ENCODE measurements at places on chromosomes 7 and 10.
A peak's percentile ranks its signal among the peaks of the same experiment; 100 is the strongest.

DNA sequence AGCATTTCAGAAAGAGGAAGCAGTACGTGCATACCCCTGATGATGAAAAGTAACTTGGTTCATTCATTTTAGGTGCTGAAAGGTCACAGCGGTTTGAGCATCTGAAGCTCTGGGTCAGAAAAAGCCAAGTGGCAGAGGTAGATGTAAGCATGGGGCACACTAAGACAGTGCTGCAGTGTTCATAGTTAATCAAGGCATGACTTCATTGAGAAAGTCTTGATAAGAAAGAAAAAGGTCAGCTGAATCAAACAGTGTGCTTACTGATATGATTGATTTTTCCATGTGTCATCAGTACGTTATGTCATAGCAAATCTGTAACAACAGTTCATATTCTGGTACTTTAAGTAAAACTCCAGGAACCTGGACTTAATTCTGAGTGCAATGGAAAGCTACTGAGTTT, 107.7 kb upstream of the PCLO start:
- no peak for DNase-seq

DNA sequence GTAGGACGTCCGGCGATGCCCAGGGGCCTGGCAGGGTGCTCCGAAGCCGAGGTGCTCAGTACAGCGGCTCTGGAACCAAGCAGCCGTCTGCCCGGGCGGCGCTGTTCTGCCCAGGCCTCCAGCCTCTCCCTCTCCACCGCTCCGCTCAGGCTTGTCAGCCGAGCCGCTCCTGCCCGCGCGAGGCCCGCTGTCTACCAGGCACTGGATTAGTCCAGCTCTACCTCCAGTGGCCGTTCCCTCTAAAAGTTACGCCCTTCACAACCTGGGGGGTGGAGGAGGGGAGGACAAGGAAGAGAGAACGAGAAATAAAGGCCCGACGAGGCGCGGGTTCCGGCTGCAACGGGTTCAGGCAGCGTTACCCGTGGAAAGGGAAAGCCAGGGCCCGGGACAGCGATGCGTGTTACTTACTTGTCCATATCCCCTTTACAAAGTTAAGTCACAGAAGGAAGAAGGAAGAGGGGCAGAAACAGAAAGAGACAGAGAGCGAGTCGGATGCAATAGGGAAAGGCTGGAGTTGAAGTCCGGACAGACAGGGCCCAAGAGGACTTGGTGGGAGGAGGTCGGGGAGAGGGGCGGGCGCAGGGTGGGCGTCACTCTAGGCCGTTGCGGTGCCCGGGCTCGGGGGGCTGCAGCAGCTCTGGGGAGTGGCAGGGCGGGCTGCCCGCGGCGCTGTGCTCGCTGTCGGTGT, 2.8 kb downstream of the SP8 start:
- DNase-seq, result peak; percentile 48

DNA sequence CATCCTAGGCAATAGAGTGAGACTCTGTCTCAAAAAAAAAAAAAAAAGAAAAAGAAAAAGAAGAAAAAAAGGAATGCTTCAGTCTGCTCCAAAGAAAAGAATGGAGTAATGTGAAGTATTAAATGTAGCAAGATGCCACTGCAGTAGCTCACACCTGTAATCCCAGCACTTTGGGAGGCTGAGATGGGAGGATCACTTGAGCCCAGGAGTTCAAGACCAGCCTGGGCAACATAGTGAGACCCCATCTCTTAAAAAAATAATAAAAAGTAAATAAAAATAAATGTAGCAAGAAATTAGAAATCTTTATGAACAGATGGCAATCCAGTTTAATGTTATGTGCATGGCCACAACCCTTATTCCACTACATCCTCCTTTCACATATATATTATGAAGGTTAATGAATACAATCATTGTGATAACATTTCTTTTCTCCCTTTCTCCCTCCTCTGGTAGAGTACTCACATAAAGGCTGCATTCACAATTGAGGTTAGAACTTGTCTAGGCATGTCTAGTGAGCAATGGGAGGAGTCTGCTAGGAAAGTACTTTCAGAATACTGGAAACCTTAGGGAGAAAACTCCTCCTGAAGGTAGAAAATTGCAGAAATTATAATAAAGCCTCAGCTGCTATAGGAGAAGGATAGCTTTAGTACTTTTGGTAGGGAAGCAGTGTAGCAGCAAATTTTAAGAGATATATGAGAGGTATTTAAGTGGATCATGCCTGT, 20.4 kb downstream of the KLLN start:
- peak; percentile 81 for DNase-seq

DNA sequence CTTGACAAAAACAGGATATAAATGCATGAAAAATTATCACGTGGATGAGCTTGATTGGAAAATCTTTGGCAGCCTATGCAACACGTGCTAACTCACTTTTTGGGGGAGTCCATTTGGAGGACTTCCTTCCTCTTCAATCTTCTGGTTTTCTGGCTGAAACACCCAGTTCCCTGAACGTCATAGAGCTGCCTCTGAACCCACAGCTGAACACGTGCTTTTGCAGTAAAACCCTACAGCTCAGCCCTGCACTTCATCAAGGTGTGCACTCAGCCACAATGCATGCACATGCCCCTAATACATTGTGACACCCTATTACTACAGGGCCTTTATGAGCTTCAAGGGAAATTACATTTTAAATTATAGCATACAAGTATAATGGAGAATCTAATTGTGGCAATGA, 808.7 kb upstream of the AUTS2 start:
- no peak for DNase-seq

GRCh38 chr7:89054361-89054760, 258.8 kb upstream of the TEX47 start:
- DNase-seq, result no peak

- DNase-seq, result no peak
Measured at GRCh38 chr7:4169455-4169854, 512.6 kb upstream of the FOXK1 start.

DNA sequence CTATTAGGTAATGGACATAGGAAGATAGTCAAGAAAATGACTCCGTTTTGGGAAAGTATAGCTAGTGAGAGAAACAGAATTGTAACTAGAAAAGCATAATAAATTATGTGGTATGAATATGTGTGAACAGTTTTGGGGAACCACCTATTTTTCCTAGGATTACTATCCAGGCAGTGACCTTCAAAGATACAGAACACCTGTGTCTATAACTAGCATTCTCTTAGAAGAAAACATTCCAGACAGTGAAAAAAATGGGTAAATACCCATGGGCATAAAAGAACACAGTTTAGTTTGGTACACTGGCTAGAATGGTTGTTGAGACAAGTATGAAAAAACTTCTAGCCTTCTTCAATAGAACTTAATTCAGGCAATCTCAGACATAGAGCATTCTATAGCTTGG, 690.8 kb downstream of the MAGI2 start:
- no peak for DNase-seq

GRCh38 chr7:33650828-33651227, 254.5 kb upstream of the BMPER start:
- no peak for DNase-seq

- no peak for DNase-seq
Measured at GRCh38 chr7:142602756-142603155, 146.5 kb upstream of the PRSS1 start.

- DNase-seq, result peak; percentile 11
Measured at GRCh38 chr7:23332910-23333612, 33.9 kb downstream of the MALSU1 start.

GRCh38 chr7:52071744-52072143, 755.1 kb upstream of the COBL start:
- no peak for DNase-seq

GRCh38 chr10:29636178-29636577, 1.4 kb upstream of the SVIL start:
- no peak for DNase-seq

DNA sequence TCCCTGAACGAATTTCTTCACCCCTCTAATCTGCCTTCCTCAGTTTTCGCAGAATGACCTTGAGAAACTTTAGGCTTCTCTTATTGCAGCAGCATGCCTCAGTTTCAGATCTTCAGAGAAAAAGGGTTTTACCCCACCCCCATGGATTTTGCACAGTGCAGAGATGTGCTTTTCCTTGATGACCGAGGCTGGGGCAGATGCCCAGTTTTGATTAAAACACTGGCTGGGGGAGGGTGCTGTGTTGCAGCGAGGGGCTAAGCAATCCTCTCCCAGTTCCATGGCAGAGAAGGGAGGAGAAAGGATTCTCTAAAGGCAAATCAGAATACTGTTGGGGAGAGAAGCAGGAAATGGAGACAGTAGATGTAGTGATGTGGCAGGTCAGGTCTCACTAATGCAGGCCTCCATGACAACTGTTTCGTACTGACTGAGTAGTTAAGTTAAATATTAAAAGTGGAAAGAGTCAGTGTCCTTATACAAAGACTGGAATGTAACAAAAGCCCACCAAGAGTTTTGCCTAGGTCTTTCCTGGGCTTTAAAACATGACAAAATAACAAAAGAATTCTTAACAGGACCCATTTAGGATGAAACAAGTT, 50.8 kb upstream of the PDZD8 start:
- peak; percentile 51 for DNase-seq

DNA sequence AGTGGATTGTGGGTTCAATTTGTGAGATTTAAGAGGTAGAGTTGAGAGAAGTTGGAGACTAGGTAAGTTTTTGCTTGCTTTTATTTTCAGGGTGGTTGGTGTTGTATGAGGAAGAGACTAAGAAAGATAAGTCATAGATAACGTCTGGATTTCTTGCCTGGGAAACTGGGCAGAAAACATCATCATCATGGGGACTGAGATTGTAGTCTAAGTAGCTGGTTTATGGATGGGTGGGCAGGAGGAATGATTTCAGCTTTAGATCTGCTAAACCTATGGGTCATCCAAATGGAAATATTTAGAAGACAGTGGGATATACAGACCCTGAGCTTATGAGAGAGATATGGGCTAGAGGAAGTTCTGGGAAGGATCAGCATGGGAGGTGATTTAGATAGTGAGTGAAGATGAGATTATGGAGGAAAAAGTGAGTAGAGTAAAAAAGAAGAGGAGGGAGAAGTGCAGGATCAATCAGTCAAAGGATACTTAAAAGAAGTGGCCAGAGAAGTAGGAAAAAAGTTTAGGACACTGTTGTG, 169.8 kb downstream of the WNT2 start:
- no peak for DNase-seq

DNA sequence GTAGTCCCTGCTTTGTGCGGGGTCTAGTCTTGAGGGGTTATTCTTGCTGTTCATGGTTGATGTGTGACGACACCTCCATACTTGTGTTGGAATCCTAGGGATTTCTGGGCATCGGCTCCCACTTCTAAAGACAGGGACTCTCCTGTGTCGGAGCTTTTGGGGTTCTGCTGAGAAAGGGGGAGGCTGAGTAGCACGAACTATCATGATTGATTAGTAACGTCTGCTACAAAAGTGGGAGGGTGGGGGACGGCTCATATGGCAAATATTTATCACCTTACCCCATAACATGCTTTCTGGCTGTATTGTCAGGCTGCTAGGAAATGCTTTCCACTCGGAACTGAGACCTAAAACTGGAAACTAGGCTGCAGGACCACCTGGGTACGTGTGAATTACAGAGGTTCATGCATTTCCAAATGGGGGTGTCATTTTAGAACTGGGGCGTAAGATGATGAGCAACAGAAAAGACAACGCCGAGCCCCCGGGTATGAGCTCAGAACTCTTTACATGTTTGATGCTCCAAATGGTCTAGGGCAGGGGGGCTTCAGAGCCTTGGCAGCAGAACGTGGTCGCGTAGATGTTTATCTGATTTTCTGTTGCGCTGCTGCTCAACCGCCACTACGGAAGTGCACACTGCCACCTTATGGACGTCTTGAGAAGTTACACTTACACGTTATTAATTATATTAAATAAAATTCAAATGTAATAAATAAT, 15.1 kb upstream of the NME8 start:
- peak; percentile 81 for DNase-seq

DNA sequence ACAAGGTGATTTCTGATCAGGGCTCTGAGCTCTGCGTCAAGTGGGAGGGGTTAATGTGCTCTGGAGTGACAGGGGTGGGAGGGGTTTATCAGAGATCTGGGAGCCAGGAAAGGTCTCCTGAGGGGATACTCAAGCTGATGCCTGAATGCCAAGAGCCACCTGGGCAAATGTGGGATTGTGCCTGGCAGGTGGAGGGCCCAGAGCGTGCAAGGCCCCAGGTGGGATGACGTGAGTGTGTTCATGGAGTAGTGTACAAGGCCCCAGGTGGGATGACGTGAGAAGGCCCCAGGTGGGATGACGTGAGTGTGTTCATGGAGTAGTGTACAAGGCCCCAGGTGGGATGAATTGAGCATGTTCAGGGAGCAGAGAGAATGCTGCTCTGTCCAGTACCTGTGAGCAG, 610.3 kb downstream of the PTPRN2 start:
- no peak for DNase-seq

DNA sequence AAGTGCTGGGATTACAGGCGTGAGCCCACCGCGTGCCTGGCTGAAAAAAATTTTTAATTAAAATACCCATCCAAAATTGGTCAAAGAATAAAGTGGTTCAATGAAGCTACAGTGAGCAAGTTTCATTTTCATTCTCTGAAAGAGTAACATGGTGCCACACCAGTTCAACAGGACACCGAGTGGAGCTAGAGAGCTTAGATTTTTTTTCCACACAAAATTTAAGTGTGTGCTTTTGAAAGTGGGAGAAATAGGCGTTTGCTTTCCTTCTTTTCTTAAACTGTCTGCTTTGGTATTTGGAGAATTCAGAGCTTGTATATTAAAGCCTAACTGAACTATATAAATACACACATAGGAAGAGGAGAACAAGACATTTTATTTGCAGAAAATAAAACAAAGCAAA, 43.4 kb downstream of the BPGM start:
- no peak for DNase-seq

DNA sequence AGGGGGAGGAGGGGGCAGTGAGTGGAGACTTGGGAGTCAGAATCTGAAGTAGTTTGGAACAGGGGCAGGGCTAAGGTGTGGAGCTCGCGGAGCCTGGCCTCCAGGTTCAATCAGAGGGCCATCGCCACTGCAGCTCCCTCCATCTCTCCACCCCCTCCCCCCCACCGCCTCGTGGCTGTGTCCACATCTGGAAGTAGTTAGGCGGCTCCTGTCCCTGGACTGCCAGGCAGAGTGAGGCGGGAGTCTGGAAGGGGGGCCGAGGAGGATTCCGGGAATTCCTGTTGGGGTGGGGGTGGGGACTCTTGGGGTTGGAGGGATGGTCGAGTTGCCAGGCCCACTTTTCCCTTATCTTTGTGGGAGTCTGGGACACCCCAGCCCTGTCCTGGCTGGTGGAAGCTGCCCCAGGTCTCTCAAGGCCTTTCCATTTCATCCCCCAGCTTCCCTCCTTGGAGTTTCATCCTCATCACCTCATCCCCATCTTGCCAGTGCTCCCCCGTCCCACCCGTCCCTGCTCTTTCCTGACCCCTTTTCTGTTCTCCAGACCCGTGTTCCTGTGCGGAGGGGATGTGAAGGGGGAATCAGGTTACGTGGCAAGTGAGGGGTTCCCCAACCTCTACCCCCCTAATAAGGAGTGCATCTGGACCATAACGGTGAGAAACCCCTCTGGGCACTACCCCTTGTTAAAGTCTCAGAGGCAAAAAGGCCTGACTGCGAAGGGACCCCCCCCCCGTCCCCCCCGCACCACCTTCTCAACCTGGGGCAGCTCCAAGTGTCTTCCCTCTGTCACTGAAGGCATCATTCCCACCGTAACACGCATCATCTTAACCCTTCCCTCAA, 944 bp downstream of the PCOLCE start:
- DNase-seq, result no peak

DNA sequence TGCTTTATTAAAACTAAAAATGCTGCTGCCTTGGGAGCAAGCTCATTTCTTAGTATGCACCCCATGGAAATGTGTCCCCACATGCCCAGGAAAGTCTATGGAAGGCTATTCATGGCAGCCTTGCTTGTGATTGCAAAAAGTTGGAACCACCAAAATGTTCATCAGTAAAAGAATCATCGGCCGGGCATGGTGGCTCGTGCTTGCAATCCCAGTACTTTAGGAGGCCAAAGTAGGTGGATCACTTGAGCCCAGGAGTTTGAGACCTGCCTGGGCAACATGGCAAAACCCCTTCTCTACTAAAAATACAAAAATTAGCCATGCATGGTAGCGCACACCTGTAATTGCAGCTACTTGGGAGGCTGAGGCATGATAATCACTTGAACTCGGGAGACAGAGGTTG, 79.8 kb downstream of the ARHGAP22 start:
- DNase-seq, result no peak

Measured in hematopoietic multipotent progenitor cell treated with erythropoietin and hydrocortisone succinate and interleukin-3 and kit ligand, for 8 days (in vitro differentiated cells).